Stimulated activated naive CD8-positive, alpha-beta T cell treated with anti-CD3 and anti-CD28 coated beads, Interleukin-15, Interleukin-2, amounts not matched to agents 100 U/mL and 50 U/mL, for 24 hours (primary cell): ENCODE measurements at places on chromosomes 11 and 22.

DNA sequence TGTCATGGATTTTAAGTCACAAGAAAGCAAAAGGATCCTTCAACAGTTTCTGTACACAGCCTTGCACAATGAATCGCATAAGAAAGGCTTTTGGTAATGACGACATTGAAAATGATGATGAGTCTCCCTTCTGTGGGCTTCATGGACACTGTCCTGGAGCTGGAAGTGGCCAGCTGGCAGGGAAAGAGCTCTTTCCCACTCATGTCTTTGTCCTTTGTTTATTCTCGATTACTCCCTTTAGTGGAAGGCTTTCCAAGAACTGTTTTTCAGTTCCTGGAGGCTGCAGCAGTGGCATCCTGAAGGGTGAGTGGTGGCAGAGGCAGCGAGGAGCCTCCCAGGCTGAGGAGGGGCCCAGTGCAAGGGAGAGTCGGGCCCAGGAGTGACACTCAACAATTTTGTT lies 505.2 kb downstream of the NTM start:
- no peak for DNase-seq

- no peak for DNase-seq
These were observed 869.6 kb downstream of the JRKL start for GRCh38 chr11:97259434-97259833.

DNA sequence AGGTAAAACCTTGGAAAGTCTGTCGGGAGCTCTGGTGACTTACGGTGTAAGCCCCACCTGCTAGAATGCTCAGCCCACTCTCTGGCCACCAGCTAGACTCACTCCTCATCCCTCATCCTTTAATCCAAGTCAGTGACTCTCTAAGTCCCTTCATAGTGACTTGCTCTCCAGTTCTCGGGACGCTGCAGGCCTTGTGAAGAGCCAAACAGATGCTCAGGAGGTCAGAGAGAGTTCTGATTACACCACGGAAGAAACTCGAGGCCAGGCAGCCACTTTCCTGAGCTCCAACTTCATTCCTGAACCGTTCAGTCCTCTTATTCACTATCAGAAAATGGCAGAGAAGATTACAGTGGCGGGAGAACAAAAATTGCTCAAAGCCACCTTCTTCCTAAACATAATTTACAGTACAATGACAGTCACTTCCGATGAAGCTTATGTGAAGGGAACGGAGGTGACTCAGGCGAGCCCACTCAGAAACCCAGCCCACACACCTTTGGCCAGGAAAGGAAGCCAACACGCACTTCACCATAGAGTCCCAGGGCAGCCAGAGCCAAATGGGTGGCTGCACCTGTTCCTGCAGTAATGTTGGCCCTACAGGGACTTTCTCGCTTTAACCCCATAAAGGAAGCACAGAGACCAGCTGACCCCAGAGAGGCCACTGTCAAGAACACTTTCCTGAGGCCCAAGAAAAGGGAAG lies 100.4 kb downstream of the GALNT18 start:
- DNase-seq: no peak

- no peak for DNase-seq
These were observed 93.2 kb downstream of the WNT7B start for GRCh38 chr22:45883811-45884170.

GRCh38 chr11:88195908-88196307 lies 20.7 kb upstream of the RAB38 start:
- DNase-seq: no peak

DNA sequence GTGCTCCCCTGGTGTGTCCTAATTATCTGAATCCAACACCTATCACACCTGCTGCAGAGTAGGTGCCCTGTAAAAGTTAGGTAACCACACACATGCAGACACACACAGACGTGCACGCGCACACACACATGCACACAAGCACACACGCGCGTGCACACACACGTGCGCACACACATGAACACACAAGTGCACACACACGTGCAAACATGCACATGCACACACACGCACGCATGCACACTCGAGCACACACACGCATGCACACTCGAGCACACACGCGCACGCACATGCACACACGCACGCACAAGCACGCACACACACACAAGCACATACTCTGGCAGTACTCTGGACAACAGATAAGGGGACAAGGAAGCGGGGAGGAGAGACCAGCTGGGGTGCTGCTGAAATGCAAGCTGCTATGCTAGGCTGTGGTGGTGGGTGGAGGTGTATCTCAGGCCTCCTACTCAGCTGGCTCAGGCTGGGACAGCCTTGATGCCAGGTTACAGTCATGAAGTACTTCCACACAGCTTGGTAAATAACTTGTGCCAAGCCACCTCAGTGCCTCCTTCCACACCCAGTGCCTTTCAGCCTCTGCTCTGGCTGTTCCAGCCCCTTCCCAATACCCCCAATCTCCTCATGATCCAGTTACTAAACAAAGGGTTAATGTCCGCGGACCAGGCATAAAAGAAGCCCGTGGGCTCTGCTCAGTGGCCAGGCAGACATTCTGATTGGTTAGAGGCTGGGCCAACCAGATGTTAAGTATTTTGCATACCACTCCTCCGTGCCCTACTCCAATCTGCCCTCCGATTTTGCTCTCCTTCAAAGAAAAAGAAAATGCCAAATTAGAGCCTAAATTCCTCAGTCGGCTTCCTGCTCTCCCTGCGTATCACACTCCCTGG lies 374.1 kb downstream of the TENM4 start:
- no peak for DNase-seq

DNA sequence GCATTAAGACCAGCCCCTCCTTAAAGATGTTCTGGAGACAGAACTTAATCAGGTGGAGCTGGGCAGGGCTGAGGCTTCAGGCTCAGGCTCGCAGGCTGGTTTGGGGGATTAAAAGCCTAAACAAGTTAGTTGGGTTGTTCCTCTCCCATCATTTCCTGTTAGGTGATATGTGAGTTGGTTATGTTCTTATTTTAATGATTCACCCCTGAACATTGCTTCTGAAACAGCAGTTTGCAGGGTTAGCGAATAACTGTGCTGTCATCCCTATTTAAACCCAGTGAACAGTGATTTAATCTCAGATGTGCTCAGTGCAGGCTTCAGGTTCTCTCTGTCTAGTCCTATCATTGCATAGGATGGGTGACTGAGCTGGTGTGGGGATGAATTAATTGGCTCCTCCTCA lies 47.4 kb upstream of the BIRC3 start:
- no peak for DNase-seq
